ENCODE measurements at places on chromosomes 12 and 14.

GRCh38 chr14:76937181-76938091 lies 91.1 kb downstream of the IRF2BPL start:
- DNase-seq, result no peak

DNA sequence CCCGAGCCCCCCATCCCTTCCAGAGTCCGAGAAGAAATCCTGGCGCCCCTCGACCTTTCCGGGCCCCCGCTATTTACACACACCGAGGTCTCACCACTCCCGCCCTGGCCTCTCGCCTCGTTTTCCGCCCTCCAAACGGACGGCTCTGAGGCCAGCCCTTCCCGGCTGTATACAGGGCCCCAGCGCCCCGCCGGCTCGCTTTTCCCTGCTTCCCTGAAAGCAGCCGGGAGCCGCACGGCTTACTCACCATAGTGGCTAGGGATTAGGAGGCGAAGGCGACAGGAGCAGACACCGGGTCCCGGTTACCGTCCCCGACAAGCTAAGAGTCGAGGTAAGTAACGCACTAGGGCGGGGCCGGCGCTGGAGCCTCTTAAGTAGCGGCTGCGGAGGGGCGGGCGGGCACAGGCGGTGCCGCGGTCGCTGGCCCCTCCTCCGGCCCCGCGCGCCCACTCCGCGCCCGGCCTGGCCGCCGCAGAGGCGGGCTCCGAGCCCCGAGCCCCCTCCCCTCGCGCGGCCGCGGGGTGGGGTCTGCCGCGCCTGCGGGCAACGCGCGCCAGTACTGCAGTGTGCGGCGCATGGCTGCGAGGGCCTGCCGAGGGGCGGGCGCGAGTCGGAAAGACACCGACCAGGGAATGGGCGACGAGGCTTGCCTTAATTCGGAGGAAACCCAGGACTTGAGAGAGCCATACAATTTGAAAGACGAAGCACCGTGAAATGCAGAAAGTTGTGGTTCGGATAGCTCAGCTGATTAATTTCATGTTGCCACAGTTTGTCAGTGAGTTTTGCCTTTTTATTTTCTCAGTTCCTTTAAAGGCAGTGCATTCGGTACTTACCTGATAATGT lies at the start of gene TUBA1B:
Gene TUBA1B, minus strand, starts transcription at position 345 of the 843 bp plus-strand sequence. Its CDS starts 95 bp downstream, at position 250.
- peak; percentile 79 for DNase-seq

DNA sequence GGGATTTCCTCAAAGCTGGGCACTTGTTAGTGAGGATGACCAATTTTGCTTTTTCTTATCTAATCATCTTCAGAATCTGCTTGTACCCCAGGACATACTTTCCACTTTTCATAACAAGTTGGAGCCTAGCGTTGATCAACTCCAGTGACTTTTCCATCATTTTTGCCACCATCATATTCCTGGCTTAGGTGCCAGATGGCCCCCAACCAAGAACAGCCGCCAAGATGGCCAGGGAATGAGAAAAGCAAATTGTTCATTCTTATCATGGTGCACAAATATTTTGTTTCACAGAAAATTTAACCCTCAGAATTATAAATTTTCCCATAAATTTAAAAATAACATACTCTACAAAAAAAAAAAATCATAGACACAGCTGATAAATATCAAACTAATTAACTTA lies 37.5 kb downstream of the SLC2A13 start:
- no peak for DNase-seq

DNA sequence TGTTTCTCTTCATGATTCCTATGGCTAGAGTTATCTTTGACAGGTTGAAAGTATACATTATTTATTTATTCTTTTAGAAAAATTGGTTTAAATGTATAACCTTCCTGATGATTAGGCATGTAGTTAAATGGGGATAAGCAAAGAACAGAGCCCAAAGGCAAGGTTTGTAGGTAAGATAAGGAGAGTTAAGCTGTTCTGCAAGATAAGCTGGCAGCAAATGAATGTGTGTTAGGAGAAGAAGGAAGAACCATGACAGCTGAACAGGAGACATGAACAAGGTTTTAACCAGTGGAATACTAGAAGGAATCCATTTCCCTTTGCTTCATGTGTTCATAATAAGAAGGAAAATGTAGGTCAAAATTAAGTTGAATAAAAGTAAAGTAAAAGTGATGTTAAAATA lies 1330.1 kb upstream of the USP15 start:
- DNase-seq, result no peak

DNA sequence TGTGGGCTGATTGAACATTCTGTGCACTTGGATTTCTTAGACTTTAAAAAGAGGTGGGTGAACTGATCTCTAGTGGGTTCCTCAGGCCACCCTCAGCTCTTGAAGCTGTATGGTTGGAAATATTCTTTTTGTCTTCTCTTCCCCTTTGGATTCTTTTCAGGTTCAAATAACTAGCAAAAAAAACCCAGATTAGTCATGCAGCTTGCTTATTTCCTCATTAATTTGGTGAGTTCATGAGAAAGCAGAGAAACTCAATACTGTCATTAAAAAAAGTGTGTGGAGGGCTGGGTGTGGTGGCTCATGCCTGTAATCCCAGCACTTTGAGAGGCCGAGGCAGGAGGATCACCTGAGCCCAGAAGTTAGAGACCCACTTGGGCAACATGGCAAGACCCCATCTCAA lies 183.4 kb downstream of the ESR2 start:
- no peak for DNase-seq

GRCh38 chr12:56084958-56085543 lies 5.1 kb downstream of the ERBB3 start:
- no peak for DNase-seq

DNA sequence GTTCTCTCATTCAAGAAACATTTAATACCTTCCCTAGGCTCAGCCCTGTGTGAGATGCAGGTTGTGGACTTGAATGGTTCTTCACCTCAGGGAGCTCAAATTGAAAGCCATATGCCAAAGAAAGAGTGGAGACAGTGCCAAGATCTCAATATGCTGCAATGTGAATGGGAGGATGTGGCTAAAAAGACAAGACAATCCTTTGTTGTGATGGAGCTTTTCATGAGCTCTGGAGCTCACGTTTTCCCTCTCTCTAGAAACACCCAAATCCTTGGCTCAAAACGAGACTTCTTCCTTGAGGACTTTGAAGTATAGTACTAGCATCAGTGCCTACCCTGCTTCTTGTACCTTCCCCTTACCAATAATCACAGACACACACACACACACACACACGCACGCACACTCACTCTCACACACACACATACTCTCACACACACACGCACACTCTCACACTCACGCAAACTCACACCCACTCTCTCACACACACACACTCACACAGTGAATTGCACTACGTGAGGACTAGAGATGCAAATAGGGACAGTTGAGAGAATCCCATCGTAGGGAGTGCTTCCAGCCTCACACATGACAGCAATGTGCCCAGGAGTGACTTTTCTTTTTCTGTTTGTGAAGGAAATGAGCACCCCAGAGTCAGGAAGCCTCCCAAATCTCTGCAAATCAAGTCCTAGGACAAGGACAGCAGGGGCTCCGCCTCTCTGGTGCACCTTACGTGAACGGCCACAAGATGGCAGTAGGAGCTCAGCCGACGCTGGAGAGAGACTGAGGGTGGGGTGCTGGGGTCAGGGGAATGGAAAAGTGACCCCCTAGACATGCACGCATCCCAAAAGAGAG lies 231.4 kb downstream of the PCNX1 start:
- peak; percentile 49 for DNase-seq

- DNase-seq, result no peak
Measured at GRCh38 chr12:6034596-6034995, 89.5 kb upstream of the ANO2 start.

DNA sequence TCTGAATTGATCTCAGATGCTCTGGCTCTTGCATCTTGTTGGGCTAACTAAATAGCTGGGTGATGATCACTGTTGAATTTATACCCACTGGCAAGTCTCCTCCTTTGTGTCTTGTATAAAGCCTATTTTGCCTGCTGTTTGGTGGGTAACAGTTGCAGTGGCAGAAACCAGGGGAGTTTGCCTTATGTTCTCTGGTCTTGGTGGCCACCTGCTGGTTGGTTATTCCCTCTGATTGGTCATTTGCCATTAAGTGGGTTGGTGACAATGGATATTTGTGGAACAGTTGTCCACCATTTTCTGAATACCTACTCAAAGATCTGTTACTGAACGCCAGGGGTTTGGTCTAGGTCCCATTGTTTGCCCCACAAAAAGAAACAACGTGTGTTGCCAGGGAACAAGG lies 52.1 kb downstream of the AVPR1A start:
- no peak for DNase-seq

DNA sequence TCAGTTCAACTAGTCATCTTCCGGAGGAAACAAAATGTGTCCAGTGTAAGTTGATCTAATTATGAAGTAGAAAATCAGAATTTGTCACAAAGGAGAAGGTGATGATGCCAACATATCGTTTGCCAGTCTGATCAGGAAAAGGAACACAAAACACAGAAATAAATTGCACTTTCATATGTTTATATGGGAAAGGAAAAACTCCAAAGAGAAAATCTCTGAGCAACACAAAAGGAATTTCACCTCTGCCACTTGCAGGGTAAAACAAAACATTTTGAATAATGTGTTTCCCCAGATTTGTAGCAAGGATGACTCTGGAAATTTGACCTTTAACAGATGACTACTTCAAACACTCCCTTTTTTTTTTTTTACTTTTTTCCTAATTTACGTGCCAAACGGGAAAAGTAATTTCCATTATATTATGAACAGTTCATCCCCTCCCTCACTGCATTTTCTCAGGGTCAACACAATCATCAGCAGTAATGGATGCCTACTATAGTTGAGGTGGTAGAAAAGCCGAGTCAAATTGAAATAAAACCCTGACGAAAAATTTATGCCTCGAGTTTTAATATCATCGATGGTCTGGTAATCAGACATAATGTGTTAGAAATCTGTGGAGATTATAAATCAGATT lies 25.6 kb downstream of the MGAT4C start:
- no peak for DNase-seq

GRCh38 chr12:65984227-65984479 lies 146.4 kb downstream of the LLPH start:
- no peak for DNase-seq

DNA sequence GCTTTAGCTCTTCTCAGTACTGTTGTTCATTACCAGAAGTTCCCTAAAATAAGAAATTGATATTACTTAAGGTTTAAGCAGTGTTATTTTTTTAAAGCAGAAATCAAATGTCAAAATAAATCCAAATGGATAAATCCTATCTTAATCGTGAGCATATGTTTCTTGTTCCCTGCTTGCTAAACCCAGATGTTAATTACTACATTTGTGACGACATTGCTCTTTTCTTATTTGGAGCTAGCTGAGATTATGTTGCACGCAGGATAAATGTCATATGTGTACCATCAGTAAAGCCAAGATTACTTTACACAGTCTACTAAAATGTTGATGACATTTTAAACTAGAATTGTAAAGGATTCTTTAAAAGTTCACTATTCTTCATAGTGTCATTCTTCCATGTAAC lies 157.5 kb downstream of the PLCZ1 start:
- no peak for DNase-seq

- DNase-seq, result no peak
Measured at GRCh38 chr12:106049105-106049504, 89.6 kb downstream of the NUAK1 start.

DNA sequence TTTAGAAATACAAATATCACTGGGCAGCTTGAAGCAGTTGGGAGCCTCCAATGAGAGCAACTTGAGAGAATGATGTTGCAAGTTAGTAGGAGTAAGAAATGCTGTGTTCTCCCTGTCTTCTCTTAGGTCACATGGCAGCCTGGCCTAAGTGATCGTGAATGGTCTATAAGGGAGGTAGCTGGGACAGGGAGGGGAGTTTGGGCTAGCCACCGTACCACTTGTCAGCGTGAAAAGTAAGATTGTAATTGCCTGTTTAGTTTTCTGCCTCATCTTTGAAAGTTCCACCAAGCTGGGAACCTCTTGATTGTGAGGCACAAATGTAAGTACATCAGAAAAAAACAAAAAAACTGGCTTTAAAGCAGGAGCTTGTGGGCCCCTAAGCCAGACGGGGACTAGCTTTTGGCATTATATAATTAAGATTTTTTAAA lies 36.4 kb downstream of the MDM2 start:
- DNase-seq, result no peak

DNA sequence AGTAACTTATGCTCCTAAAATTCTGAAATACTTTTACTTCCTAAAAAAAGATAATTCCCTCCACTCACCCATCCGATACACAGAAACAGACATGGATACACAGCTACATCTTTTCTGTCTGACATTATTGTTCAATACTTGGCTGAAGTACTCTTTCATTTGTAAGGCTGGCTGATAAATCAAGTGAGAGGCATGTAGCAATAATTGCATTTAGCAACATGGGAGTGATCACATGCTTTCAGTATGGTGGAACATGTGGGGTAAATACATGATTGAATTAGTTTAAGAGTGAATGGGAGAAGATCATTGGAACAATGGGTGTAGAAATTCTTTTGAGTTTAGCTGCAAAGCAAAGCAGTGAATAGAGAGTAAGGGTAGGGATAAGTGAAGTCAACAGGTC lies 25.6 kb downstream of the PTPRQ start:
- DNase-seq, result no peak

DNA sequence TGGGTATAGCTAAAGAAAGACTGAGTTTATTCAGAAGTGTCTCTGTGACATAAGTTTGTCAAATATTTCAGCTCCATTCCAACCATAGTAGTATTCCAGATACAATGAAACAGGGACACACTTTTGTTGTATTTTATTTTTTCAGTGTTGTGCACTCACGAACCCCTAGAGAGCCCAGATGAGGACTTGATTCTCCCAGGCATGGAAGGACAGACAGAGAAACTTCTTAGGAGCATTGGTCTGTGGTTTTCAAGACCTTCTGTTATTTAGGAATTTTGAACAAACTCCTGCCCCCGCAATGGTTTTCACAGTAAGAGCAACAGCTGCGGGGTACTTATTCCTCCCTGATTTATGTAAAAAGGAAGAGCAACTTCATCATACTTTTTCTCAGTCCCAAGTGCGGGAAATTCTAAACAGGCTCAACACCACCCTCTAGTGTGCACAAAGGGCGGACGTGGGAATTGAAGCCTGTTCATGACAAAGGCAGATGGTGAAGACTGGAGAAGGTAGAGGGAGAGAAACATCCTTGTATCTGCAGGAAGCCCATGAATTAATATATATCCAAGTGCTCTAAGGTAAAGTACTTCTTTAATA lies 147.6 kb downstream of the PAH start:
- peak; percentile 2 for DNase-seq

- no peak for DNase-seq
Measured at GRCh38 chr14:78162202-78162601, 8.0 kb upstream of the NRXN3 start.

- DNase-seq, result no peak
Measured at GRCh38 chr14:60107477-60107876, 15.8 kb downstream of the PCNX4 start.

GRCh38 chr12:54616933-54617680 lies 17.6 kb downstream of the LACRT start:
- no peak for DNase-seq

DNA sequence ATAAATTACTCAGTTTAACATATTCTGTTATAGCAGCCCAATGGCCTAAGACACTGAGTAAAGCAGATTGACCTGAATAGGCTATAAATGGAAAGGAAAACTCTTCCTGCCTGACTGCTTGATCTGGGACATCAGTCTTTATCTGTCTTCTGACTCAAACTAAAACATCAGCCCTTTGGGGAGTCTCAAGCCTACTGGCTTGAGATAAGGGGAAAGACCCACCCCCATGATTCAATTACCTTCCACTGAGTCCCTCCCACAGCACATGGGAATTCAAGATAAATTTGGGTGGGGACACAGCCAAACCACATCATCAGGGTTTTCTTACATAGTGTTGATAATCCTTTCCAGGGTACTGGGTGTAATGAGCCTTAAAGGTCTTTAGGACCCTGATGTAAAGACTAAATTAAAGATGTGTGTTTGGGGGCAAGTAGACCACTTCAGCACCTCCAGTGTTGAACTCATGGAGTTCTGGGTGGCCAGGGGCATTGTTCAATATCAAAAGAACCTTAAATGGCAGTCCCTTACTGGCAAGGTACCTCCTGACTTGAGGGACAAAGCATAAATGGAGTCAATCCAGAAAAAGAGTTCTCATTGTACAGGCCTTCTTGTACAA lies 67.8 kb downstream of the TSHR start:
- no peak for DNase-seq

Data from stimulated activated CD4-positive, alpha-beta T cell treated with anti-CD3 and anti-CD28 coated beads, Interleukin-1b, Interleukin-23, amount 100 ng/mL, for 24 hours (primary cell).